ENCODE measurements at places on chromosomes 16 and 17.

- no peak for DNase-seq
Observed at GRCh38 chr16:74760007-74760767, 14.4 kb downstream of the FA2H start.

DNA sequence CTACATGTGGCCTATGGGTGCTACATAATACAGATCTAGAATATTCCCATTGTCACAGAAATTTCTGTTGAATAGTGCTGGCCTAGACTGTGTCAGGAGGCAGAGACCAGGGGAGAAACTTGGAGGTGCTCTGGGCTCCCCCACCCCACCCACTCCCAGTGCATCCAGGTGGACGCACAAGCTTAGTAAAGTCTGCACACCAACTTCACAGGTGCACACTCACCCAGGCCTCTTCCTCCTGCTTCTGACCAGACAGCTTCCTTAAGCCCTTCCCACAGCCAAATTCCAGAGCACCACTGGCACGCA is 7.6 kb upstream of the CNP start:
- no peak for DNase-seq

DNA sequence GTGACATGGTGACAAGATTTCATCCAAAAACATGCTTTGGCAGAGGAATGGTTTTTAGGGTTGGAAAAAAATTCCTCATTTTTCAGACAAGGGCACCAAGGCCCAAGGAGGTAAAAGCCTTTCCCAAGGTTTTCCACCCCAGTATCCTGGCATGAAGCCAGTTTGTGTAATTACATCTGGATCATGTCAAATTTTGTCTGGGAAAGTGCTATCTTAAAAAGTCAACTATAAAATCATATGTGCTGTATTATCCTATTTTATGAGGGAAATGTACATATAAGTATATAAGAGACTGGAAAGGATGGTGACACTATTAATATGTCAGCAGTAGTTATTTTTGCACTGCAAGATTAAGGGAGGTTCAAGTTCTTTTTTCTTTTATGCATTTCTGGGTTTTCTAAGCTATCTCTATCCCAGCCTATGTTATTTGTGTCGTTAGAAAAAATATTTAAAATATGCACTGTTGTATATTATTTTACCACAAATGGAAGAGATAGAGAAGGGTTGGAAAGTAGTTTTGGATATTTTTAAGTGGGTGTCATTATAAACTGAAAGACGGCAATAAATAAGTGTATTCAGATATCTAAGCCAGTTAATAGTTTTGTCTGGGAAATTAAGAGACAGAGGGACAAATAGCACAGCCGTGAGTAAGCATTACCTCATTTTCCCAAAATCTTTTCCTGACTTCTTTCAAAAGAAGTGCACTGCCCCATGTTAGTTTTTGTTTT is 13.5 kb upstream of the FBXO47 start:
- DNase-seq: no peak

DNA sequence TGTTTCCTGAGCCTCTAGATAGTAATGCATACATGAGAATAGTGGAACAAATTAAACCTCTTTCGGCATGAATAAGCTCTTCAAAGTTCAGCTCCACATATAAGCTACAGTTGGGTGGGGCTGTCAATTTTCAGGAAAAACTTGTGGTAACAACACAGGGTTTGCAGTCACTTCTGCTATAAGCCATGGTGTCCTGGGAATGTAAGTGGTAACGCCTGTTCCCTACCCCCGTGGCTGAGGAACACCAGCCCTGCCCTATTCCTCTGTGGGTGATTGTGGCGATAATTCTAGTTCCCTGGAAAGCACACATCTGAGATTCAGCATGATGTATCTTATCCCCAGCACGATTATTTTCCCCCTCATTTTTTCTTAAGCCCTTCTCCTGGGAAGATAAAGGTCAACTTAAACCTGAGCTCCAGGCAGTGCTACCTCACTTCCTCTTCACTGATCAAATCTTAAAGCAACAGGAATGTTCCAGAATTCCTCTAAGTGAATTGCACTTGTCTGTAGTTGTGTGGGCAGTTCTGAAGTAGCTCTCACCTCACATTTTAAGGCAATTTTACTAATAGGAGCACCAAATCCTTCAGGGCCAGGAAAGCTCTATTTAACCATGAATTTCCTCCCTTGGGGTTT is 500.7 kb upstream of the HSBP1 start:
- DNase-seq: no peak

- no peak for DNase-seq
Observed at GRCh38 chr16:82136956-82137821, 32.8 kb downstream of the MPHOSPH6 start.

- DNase-seq: no peak
Observed at GRCh38 chr16:3745751-3746355, 28.5 kb upstream of the TRAP1 start.

DNA sequence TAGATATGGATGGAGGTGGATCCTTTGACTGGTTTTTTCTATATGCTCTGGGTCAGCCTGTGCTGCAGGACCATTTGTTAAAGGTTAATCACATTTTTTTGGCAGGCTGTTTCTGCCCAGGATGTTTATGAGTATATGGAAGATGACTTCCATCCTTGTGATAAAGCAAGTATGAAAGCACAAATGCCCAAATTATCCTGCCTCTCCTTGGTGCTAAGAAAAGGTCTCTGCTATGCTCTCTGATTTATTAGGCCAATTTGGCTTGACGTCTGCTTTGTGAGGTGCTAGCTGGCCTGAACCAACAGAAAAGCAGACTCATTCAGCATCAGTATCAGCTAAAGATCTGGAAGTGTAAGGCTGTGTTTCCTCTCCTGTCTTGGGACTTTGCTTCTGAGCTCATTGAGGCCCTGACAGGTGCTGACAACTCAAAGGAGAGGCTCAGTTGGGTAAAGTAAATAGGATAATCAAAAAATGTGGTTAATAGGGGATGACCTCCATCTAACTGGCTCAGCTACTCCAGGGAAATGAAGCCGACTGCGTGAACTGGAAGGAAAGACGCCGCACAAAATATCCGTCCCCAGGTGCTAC is 15.2 kb downstream of the ANKRD40 start:
- DNase-seq: no peak

- no peak for DNase-seq
Observed at GRCh38 chr17:70110443-70110880, 35.4 kb downstream of the KCNJ16 start.

- peak; percentile 47 for DNase-seq
Observed at GRCh38 chr17:57603978-57604377, 141.1 kb downstream of the CCDC182 start.

- no peak for DNase-seq
Observed at GRCh38 chr16:86367291-86368072, 142.8 kb upstream of the FOXF1 start.

DNA sequence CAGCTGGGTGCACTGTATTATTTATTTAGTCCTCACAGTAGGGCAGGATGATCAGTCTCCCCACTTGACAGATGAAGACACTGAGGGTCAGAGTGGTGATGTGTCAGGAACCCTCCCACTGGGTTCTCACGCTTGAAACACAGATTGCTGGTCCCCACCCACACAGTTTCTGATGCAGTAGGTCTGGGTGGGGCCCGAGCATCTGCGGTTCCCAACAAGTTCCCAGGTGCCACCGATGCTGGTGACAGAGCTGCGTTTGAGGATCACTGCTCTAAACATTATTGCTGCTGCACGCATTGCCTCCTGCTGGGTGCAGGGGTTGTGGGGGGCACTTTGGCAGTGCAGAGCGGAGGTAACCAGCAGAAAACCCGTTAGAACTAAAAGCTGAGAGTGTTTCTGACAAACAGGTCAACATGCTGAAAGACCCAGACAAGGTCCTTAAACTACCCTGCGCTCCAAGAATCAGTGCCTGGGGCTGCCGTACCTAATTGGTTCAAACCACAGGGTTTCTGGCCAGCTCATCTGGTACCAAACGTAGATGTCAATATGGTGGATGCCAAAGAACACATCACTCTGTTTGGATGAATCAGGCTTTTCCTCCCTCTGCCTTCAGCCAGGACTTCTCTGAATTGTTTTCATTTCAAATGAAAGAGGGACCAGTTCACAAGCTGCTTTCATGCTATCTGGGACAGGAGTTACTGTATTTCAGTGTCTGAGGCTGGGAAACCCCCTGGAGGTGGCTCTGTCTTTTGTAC is 76.0 kb downstream of the ABCC1 start:
- no peak for DNase-seq

GRCh38 chr16:88606148-88606757 is 32.1 kb upstream of the IL17C start:
- DNase-seq: no peak

- DNase-seq: no peak
Observed at GRCh38 chr17:15124264-15124595, 140.9 kb downstream of the PMP22 start.

DNA sequence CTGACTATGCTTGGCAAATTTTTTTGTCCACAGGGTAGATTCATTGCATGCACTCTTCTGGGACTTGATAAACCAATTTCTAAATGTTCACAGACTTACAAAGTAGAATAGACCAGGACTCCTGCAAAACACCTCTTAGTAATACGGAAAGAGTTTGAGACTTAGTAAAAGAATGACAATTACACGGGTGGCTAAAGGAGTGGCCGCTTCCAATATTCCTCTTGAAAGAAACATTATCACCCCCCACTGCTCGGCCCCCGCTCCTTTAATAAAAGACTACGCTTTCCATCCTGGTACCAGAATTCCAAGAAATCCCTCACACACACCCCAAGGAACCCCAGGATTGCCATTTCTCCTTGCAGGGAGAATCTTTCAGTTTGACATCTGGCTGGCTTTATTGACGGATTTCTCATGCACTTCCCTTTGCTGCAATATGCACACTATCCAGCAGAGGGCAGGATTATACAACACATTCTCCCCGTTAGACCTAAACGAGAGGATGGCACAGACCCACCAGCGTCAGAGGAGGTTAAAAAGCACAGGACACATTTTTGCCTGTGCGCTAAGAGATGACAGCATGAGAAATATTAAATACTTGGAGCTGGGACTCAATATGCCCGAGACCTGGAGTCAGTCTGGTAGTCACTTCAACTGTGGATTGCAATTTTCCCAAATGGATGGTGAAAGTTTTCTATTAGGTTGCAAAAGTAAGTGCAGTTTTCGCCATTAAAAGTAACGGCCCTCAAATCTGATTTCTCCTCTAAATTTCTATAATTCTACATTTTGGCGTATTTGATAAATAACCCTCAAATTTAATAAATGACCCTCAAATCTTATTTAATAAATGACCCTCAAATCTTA is 46.6 kb upstream of the NUDT7 start:
- DNase-seq: peak; percentile 11

DNA sequence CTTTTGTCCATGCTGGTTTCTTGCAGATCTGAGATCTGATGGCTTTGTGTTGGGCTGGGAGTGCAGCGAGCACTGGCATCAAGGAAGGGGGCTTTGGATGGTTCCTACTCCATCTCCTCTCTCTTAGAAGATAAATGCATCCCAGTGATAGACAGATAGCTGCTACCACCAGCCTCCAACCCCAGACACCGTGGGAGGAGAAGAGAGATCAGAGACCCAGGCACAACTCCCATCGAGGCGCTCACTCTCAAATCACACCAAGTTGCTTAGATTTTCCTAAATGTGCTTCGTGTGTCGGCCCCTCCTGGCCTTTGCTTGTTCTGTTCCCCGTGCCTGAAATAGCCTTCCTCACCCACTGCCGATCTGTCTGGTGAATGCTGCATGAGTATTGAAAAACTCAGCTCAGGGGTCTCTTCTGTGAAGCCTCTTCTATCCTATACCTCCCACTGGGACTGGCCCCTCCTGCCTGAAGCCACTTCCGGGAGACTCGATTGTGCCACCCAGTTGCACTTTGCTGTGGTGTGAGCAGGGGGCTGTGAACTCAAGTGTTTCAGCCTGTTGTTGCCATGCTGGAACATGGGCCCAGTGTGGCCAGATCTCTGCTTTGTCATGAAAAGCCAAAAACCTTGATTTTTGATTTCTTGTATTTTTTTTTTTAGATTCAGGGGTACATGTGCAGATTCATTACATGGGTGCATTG is 242.7 kb downstream of the GSG1L start:
- DNase-seq: no peak

- no peak for DNase-seq
Observed at GRCh38 chr17:2111691-2112090, 56.8 kb downstream of the HIC1 start.

GRCh38 chr16:68097088-68097487 is 11.9 kb downstream of the NFATC3 start:
- DNase-seq: no peak

DNA sequence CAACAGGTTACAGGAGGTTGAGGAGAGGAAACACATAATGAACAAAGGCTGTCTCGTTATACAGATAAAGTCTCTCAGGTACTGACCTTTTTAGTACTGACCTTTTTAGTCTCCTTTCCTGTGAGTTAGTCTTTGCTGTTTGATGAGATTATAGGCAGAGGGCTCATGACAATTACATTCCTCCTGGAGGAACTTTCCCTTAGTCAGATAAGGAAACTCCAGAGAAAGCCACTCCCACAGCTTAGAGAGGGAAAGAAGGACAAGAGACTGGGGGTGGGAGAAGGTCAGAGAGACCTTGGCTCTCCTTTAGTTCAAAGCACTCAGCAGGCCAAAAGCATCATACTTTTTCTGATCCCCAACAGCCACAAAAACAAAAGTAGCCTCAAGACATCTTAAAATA is 15.3 kb upstream of the PSMD7 start:
- no peak for DNase-seq

DNA sequence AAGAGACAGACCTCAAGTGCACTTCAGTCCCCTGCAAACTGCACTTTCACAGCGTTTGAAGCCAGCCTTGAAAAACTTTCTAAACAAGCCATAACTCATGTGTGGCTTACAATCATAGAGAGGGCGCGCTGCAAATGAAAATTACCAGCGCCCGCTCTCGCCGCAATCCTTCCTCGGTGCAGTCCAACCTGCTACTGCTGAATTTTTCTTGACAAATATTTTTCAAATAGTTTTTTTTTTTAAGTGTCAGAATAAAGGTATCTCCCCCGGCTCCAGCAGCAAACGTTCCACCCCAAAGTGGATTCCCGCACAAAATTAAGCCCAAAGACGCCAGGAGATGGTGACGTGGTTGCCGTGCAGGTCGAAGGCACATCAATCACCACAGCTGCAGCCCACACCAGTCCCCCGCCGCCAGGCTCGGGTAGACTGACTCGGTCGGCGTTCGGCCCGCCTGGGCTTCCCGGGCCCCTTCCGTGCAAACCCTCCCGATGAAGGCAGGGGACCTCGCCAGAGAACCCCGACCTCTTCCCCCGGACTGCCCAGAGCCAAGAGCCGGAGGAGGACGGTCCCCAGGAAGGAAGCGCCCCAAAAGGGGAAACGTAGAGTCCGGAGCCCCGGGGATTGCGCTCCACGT is 630 bp downstream of the GRB2 start:
- DNase-seq: peak; percentile 39

DNA sequence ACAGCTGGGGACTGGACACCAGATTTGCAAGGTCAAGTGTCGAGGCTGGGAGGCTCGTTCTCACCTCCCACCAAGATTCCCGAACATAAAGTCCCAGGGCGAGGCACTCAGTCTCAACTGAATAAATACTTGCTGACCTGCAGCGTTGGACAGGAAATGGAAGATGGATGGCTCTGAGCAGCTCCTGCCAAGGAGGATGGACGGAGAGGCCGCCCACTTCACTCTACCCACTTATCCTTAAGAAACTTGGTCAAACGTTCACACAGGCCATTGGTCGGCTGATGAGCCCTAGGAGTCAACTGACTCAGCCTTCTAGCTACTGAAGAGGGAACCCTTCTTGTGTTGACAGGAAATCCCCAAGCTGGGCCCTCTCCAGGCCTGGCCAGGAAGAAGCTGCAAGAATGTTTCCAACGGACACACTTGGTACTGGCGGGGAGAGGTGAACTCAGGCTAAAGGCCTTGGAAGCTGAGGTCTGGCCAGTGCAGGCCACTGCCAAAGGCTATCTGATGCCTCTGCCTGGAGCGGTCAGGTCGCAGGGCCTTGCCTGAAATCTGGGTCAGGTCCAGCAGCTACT is 50.0 kb downstream of the VAC14 start:
- no peak for DNase-seq

Measured in T-helper 1 cell (primary cell).